ENCODE measurements at places on chromosomes 6 and 20.

DNA sequence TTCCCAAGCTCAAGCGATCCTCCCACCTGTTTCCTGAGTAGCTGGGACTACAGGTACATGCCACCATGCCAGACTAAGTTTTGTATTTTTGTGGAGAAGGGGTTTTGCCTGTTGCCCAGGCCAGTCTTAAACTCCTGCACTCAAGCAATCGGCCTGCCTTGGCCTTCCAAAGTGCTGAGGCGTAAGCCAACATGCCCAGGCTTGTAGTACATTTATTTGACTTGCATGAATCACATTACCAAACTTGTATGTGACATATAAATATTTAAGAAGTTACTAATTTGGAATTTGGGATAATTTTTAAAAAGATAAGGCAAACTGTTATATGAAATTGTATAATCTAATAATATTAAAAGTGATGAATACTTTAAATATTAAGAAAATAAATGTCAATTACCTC is 157.6 kb downstream of the MCHR2 start:
- DNase-seq: no peak

GRCh38 chr6:55994531-55994930 is 119.1 kb upstream of the BMP5 start:
- no peak for DNase-seq

DNA sequence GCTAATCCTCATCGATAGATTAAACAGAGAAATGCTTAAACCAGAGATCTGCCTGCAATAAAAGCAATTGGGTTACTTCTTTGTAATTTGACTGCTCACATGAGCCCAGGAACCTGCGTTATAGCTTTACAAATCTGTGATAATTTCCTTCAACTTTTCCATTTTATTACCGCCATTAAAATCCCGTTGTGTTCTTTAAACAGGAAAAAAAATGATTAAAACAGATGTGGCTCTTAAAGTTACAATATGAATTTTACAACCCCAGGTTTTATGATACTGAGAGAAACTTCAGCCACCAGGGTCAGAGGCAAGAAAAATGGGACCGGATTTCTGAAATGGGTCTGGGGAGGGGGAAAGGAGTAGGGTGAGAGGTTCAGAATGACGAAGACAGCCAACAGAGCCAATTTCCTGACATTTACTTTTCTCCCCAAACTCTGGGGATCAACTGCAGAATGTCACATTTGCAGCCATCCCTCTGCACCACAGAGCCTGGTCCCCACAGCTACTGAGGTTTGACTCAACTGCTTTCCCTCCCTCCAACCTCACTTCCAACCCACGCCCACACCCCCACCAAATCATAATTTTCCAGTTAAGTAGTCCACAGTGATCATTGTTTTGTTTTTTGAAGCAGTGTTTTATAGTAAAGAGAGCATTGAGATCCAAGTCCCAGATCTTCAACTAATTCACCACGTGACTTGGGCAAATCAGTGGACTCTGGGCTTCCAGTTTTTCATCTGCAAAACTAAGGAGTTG is 77.6 kb upstream of the EYA2 start:
- no peak for DNase-seq

GRCh38 chr6:130034378-130035146 is 16.2 kb downstream of the L3MBTL3 start:
- no peak for DNase-seq

GRCh38 chr20:38144598-38144973 is 20.5 kb downstream of the TGM2 start:
- no peak for DNase-seq

DNA sequence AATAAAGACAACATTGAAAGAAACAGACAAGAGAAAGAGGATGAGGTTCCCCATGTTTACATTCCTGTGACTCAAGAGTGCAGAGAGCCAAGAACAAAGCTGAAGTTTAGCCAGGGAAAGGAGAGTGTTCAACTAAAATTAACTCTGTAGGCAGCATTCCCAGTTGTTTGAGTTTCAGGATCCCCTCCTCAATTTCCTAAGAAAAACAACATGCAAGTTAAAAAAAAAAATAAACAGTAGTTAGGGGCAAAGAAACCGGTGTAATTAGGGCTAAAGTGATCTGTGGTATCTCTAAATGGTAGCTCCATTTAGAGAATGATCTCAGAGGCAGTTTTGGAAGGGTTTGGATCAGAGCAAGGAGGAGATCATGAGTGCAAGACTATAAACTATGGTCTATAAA is 30.9 kb upstream of the RAB23 start:
- DNase-seq: no peak

- DNase-seq: no peak
Measured at GRCh38 chr6:40066372-40066771, 132.1 kb upstream of the MOCS1 start.

- DNase-seq: no peak
Measured at GRCh38 chr6:114055349-114055748, 84.4 kb upstream of the HDAC2 start.

DNA sequence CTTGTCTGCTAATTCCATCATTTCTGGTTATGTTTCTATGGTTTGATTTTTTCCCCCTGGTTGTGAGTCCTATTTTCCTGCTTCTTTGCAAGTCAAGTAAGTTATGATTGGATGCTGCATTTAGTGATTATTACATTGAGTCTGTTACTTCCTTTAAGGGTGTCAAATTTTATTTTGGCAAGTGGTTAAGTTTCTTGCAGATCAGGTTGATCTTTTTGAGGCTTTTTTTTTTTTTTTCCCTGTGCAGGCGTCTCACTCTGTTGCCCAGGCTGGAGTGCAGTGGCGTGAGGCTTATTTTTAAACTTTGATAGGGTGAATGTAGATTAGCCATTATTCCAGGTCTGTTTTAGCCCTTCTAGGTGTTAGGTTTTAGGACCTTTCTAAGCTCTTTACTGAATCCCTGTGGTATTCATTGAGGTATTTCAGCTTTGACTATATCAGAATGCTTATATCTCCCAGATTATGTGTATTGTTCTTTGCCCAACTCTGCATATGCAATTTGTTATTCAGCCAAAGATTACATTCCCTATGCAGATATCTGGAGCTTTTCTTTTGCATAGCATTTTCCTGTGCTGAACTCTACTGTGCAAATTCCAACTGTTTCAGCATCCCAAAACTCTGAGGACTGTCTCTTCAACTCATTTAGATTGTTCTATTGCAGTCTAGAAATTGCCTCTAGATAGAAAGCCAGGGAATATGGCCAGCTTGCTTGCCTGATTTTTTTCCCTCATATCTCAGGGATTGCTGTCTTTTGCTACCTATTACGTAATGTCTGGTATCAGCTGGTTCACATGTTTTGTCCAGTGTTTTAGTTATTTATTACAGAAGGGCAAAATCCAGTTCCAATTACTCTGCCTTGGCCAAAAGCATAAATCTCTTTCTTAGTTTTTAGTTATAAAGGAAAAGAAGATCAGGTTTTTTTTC is 113.3 kb downstream of the AFG1L start:
- DNase-seq: no peak
